ENCODE measurements at places on chromosomes 6 and 20.

DNA sequence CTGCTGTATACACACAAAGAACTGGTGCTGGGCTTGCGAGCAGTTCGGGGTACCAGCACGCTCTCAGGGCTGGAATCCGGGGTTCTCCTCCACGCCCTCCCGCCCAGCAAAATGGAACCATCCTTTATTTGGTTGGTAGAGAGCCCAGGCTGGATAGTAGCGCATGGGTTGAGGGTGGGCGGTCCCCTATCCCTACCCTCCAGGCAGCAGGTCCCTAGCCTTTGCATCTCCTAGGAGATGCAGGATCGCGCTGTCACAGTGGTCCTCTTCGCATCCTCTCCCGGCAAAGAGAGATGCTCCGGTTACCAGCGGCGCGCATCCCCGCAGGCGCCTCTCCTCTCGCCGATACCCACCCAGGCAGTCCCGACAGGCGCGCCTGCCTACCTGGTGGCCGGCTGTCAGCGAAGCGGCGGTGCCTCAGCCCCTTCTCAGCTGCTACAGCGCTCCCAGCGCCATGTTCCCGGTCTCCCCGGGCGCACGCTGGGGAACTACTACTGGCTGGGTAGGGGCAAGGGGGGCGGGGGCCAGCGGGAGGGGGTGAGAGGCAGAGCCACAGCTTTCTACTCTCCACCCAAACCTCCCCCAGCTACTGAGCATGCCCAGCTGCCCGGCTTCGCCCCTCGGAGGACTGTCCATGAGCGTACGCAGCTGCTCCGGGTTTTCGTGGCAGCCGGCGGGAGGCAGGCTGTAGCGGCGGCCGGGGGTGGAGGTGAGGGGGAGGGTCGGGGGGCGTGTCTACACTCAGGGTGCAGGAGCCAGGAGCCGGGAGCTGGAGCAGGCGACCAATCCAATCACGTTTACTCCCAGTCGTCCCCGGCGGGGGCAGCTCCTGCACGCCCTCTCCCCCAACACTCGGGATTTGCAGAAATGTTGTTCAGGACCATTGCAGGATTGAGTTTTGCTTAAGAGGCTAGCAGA lies at the start of gene PAK5:
PAK5 (minus strand) TSS at position 699 of the 918 bp plus-strand sequence. CDS start 194,748 bp downstream, outside the sequence.
- peak; percentile 81 for DNase-seq

DNA sequence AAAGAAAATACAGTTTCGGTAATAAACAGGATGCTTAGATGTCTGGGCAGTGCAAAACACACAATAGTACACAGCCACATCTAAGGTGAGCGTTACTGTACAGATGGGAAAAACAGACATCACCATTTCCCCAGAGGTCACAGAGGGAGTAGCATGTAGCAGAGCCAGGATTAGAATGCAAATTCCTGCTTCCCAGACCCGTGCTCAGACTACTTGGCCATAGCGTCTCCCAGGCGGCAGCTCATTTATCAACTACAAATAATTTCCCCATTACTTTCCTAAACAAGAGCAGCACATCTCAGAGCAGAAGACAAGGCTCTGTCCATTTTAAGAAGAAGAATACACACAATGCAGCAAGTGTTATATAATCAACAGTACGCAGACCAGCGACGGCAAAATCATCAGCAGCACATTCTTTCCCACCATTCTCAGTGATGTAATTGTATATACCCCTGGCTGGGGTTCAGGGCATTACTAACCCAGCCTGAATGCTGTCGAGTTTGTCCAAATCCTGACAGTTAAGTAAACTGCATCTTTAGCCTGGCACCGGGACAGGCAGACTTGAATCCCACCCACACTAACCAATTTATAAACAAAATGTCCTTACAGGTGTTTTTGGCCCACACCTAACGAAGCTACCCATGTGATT lies 61.9 kb downstream of the CNKSR3 start:
- no peak for DNase-seq

DNA sequence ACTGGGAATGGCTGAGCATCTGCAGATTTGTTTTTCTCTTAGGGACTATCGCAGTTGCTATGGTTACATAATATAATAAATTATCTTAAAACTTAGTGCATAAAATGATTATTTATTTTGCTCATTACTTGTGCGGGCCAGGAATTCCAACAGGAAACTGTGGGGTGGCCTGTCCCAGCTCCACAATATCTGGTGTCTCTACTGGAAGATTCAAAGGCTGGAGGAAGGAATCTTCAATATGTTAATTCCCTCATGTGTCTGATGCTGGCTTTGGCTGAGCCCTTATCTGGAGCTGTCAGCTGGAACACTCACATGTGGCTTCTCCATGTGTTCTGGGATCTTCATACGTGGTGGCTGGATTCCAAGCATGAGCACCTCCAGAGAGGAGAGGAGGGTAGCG lies 23.9 kb upstream of the B3GAT2 start:
- DNase-seq: no peak

DNA sequence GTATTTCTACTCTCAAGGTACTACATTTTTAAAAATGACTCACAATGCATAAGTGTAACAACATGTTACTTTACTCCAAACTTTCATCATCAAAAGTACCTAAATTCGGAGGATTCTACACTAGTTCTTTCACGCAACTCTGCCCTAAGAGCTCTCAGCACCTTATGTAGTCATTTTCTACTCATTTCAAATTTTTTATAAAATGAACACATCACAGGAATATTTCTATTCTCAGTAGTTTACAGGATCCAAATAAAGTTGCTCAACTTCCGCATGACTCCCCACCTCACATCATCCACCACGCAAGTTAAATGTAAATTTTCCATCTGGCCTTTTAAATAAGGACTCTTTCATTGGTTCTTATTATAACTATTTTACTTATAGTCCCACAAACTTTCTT lies 344.9 kb upstream of the MANEA start:
- DNase-seq: no peak

DNA sequence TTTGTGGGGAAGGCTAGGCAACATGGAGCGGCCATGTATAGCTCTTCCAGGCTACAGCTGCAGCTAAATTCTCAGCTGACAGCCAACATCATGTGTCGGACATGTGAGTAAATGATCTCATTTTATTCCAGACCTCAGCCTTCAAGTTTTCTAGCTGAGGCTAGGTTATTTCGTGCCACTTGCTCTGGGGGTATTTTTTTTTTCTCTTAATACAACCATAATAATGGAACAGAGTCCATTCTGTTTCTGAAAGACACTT lies 573.5 kb downstream of the CD109 start:
- DNase-seq: no peak

DNA sequence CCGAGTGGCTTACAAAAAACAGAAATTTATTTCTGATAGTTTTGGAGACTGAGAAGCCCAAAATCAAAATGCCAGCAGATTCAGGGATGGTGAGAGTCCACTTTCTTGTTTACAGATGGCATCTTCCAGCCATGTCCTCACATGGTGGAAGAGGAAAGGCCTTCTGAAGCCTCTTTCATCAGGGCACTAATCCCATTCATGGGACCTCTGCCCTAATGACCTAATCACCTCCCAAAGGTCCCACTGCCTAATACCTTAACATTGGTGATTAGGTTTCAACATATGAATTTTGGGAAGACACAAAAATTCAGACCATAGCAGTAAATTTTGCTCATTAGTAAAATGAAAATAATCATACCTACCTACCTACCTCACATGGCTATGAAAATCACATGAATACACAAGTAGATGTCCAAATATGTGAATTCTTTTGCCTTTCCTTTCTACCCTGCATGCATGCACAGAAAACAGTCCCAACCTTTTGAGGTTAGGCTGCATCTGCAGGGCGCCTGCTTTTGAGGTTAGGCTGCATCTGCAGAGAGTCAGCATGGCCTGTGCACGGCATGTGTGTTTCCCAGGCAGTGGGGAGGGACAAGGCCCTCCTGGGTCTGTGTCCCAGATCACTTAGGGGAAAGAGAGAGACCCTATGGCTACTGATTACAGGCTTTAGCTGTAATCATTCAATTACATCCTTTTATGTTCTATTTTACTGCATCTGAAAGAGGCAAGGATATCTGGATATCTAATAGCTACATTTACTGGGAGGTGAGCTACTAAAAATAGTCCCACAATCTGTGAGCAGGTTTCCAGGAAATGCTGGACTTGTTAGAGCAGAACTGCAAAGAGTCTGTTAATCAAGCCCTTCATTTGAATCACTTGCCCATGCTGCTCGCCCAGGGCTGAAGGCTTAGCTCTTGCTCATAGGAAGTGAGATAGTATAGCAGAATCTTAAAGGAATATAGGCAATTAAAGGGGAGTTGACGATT lies 497.7 kb upstream of the MARCKS start:
- no peak for DNase-seq
